HCT116 (cell line): ENCODE measurements at places on chromosomes 4 and X.
A peak's percentile ranks its signal among the peaks of the same experiment; 100 is the strongest.

DNA sequence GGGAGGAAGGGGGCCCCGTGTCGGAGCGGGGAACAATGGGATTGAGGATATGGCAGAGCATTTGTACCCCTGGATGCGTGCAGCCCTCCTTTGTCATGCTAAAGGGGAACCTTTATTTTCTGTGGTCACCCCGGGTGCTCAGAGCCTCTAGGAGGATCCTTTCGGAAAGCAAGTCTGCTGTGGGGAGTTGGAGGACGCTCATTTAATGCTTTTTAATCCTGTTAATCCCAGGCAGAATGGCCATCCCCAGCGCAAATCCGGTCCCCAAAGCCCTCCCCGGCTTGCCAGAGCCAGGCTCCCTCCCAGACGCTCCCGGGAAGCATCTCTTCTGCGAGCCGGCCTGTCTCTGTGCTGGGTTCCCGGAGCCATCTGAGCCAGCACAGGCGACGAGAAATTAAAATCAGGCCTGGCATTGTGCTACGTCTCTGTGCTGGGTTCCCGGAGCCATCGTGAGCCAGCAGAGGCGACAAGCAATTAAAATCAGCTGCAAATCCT lies 113.2 kb upstream of the PPP2R3B start:
- no peak for DNase-seq

DNA sequence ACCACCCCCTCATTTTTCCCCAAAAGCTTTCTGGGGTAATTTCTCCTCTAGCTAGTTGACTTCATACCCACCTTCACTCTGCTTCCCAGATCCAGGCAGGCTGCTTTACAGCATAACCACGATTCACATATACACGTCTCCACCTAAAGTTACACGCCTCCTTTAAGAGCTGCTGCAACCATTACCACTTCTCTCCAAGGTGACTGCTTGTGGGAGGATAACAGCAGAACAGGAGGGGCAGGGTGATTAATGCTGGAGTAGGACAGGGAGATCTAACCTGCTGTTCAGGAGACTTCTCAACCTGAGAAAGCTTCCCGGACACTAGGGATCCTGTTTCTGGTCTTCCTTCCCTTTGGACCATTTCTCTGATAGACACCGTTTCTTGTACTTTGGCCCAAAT lies 77.4 kb downstream of the MGST2 start:
- DNase-seq: no peak

GRCh38 chr4:1234309-1234695 lies 14.6 kb downstream of the CTBP1 start:
- DNase-seq: no peak

- DNase-seq: peak; percentile 29
Observed at GRCh38 chrX:135477576-135477975, 42.9 kb upstream of the INTS6L start.

GRCh38 chrX:129714581-129714980 lies 24.2 kb upstream of the XPNPEP2 start:
- DNase-seq: no peak

DNA sequence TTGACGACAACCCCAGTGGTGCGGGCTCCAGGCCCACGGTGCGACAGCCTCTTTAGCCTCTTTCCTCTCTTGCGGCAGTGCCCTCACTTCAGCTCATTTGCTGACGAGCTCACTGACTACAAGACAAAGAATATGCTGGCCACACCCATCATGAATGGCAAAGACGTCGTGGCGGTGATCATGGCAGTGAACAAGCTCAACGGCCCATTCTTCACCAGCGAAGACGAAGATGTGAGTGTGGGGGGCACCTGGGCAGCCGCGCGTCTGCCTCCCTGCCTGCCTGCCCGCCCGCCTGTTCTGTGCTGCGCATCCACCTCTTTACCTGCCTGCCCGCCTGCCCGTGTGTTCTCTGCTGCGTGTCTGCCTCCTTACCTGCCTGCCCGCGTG lies 9.2 kb downstream of the PDE6B start:
- no peak for DNase-seq

GRCh38 chrX:44104699-44105098 lies 131.5 kb upstream of the NDP start:
- no peak for DNase-seq

- no peak for DNase-seq
Observed at GRCh38 chr4:89868276-89868675, 26.4 kb upstream of the MMRN1 start.
